ENCODE measurements at places on chromosomes 12 and 14. TPM values are rescaled to one million over a fixed set of nuclear protein-coding genes. Genes with fewer than 3 reads are reported as not detected.

The JPH4 gene
- 0.19 TPM for total RNA-seq

The TSHR gene
- not detected for total RNA-seq

The SIX6 gene
- not detected for total RNA-seq

The SCARB1 gene
- total RNA-seq = 8.6 TPM

The CLEC6A gene
- total RNA-seq = not detected

GRCh38 chr12:98894412-98895085 lies 249.5 kb downstream of the APAF1 start:
- no peak for DNase-seq

- no peak for DNase-seq
These were observed 286.9 kb upstream of the PRKD1 start for GRCh38 chr14:30214461-30215090.

GRCh38 chr12:40691913-40692764 lies at the start of gene CNTN1:
Gene CNTN1 (plus strand): TSS chr12:40692439.
- DNase-seq = no peak

DNA sequence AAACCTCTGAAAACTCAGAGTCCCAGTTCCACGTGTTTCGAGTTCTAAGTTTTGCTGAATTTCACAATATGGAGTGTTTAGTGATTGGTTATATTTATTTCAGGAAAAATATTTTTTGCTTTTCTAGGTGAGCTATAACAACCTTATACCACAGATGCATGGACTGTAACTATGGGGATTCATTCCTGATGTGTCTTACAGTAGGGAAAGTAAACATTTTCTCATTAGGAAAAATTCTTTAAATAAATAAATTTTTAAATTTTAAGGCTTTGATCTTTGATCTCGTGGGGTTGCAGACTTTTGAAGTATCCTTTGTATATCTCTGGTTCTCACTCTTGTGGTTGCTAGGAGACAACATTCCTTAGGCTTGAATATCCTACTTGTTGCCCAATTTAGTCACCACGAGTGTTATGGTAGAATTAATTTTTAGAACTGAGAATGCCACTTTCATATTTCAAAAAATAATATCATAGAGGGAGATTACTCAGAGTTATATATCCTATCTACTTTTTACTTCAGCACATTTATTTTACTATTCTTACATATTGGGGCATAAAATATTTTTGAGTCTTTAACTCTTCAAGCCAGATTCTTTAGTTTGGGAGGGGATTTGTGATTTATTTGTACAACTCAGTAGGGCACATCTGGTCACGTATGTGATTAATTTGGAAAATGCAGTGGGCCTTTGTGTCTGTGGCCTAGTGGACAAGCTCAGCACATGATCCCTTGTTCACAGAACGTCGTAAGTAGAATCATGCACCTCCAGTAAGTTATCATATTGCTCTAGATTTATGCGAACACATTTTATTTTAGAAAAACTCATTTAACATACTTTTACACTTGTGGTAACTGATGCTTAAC lies 224.0 kb downstream of the TTC6 start:
- no peak for DNase-seq

- no peak for DNase-seq
These were observed 8.1 kb downstream of the PNP start for GRCh38 chr14:20477211-20477876.

GRCh38 chr12:116734156-116734768 lies 3.6 kb downstream of the SPRING1 start:
- DNase-seq = no peak

DNA sequence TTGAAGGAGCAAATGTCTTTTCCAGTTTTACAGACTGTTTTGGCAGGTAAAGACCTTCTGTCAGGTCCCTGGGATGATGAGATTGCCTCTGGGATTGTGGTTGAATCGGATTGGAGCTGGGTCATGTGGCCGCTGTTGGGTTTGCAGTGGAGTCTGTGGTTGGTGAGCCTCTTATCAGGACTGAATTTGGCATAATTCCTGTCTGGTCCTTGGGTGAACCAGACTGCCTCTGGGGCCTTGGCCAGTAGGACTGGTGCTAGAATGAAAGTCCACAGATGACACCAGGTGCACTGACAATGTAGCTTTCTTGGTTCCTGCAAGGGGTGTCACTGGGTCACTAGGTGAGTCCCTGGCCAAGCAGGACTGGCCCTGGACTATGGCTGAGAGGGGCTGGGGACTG lies 155.3 kb downstream of the TPH2 start:
- no peak for DNase-seq

DNA sequence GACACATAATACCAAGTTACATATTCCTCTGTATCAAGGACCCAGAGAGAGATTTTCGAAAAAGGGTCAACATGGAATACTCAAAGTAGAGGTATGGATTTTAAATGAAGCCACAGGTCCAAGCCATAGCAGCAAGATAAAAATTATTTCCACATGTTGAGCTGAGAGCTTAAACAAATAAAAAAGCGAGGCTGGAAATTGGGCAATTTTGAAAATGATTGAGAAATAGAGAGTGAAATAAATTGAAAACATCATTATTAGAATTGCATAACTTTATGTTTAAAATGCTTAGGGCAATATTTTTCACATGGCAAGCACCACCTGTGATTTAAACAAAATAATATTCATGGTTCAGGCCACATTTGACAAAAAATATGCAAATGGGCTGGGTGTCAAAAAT lies 1251.0 kb upstream of the USP15 start:
- DNase-seq = no peak
